ENCODE measurements at places on chromosomes 1 and 21.

DNA sequence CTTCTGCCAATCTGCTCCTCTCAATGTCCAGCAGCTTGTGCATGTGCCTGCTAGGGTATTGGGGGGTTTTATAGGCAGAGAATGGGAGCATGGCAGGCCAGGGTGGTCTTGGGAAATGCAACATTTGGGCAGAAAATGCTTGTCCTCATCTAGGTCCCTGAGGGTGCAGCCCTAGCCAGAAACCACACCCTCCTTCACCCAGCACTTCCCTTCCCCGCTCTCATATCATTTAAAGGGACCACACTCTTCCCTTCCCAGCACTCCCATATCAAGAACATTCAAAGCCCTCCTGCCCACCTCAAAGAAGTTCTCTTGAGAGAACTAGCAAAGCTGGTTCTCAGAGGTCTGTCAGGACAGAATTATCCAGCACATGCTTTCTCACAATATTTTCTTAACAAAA, 62.1 kb downstream of the HSD3B1 start:
- DNase-seq: no peak

DNA sequence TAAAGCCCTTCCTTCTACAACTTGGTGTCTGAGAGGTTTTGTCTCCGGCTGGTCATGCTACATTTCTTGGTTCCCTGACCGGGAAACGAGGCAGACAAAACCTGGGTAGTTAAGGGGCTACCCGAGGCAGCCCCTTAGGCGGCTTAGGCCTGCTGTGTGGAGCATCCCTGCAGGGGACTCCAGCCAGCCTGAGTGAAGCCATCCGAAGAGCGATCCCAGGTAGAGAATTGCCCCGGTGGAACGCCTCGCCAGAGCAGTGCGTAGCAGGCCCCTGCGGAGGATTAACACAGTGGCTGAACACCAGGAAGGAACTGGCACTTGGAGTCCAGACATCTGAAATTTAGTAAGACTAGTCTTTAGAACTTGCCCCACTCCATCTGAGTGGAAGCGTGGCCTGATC, 21.2 kb upstream of the MYOCOS start:
- no peak for DNase-seq

DNA sequence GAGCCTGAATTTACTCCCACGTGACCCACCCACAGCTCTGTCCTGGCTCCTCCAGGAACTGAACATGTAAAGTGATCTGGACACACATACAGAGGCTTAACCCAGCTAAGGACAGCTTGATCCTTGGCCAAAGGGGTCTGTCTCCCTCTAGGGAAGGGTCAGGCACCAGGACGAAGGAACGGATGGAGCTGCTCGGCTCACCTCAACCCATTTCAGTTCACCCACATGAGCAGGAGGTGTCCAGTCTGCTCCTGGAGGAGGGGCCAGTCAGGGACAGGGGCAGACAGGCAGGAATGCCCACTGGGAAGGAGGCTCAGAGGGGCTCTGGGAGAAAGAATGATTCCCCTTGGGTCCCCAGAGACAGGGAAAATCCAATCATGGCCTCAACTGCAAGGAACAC, 567.2 kb downstream of the PTPRU start:
- no peak for DNase-seq

DNA sequence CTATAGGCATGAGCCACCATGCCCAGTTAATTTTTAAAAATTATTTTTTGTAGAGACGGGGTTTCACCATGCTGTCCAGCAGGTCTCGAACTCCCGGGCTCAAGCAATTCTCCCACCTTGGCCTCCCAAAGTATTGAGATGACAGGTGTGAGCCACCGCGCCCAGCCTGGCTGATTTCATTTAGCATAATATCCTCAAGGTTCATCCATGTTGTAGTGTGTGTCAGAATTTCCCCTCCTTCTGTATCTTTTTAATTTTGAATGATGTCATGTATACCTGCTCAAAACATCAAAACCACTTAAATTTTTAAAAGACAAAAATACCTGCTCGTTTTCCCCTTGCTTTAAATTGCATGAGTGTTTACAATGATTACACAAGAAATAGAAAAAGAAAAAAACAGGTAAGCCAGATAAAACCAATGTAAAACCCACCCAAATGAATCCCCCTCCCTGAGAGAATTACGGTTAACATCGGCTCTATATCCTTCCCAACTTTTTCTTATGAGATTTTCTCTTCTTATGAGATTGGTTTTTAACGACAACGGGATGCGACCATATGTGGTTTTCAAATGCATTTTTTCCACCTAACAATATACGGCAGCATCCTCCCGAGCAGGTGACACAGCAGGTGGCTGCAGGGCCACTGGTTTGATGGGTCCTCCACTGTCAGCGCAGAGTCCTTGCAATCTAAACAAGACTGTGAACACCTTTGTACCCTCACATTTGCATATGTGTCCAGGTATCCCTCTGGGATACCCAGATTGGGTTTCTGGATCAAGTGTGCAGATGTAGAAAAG, 22.1 kb downstream of the IFFO2 start:
- no peak for DNase-seq

Data from AG04449 (cell line).